ENCODE measurements at places on chromosomes 3 and 15.

- no peak for DNase-seq
Observed at GRCh38 chr15:81888748-81889484, 156.9 kb downstream of the MEX3B start.

DNA sequence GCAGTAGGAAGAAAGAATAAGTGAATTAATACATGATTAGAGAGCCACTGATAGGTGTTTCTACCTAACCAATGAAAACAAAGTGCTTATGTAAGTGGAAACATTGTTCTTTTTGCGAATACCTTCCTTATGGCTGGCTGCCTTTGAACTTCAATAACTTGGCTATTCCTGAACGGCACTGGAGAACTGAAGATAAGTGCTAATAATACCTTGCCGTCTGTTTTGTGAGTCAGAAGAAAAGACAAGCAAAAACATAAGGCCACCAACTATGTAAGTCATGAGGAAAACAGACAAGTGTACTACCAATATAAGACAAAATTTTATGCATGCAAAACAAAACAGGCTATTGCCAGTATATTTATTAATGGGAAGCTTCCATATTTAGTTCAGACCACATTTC, 160.6 kb downstream of the SUCLG2 start:
- DNase-seq, result no peak

- no peak for DNase-seq
Observed at GRCh38 chr3:63015614-63016309, 140.5 kb upstream of the CADPS start.

DNA sequence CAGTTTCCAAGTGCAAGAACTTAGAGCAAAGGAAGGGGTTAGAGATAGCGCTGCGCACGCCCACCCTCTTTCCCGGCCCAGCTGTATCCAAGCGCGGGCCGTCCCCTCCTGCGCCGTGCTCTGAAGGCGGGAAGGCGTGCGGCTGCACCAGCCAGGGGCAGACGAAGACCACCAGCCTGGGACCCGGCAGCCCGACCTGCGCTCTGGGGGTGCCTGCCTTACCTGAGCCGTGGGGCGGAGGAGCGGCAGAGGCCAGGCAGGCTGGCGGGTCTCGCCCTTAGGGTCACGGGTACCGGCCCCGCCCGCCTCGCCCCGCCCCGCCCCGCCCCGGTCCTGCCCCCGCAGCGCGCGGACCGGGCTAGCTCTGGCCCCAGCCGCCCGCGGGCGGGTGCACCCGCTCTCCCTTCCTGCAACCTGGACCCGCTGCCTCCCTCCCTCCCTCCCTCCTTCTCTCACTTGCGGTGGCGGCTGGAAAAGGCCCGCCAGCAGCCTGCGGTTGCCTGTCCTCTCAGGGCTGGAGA, at the start of gene WDR72:
WDR72 (minus strand) TSS at position 253 of the 521 bp plus-strand sequence. CDS start 26,514 bp downstream, outside the sequence.
- no peak for DNase-seq

DNA sequence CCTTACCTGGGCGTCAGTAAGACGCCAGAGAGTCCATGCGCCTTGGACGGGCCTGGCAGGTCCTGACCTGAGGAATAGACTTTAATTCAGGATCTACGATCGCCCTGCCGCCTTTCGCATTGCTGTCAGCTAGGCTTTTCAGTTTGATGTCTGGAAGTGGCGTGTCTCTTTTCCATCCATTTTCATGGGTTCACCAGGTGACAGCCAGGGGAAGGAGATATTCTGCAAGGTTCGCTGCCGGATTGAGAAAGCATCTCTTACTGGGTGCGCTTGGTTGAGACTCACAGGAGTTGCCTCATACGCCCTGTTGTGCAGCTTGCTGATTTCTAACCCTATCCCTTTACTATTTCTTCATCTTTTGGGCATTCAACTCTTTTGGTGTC, 7.4 kb downstream of the EPHA3 start:
- DNase-seq, result no peak

GRCh38 chr3:121988146-121988545, 33.9 kb downstream of the ILDR1 start:
- no peak for DNase-seq

DNA sequence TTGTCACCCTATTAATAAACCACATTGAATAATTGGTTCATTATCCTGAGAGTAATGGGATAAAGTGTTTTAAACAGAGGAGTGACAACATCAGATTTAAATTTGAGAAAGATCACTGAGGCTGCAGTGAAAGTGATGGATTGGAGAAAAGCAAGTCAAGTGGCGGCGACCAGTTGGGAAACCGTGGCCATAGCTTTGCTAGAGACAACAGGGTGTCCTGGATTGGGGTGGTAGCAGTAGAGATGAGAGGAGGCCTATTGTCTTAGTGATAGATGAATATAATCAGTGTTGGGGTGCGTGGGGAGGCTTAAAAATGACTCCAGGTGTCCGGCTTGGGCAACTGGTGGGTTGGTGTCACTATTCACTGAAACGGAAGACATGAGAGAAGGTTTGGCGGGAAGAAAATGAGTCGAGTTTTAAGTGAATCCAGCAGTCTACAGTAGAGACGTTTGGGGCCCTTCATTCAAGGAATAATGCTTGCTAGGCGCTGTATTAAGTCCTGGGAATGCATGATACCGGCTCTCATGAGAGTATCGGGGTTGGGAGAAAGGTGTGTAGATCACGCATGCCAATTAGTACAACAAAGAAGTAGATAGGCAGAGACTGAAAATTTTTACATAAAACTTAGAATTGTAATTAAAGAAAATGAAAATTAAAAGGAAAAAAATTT, 819 bp downstream of the NEK4 start:
- no peak for DNase-seq

- no peak for DNase-seq
Observed at GRCh38 chr3:142944342-142944741, 19.1 kb downstream of the PAQR9 start.

- DNase-seq, result no peak
Observed at GRCh38 chr3:177196008-177196455, 1.2 kb downstream of the TBL1XR1 start.

DNA sequence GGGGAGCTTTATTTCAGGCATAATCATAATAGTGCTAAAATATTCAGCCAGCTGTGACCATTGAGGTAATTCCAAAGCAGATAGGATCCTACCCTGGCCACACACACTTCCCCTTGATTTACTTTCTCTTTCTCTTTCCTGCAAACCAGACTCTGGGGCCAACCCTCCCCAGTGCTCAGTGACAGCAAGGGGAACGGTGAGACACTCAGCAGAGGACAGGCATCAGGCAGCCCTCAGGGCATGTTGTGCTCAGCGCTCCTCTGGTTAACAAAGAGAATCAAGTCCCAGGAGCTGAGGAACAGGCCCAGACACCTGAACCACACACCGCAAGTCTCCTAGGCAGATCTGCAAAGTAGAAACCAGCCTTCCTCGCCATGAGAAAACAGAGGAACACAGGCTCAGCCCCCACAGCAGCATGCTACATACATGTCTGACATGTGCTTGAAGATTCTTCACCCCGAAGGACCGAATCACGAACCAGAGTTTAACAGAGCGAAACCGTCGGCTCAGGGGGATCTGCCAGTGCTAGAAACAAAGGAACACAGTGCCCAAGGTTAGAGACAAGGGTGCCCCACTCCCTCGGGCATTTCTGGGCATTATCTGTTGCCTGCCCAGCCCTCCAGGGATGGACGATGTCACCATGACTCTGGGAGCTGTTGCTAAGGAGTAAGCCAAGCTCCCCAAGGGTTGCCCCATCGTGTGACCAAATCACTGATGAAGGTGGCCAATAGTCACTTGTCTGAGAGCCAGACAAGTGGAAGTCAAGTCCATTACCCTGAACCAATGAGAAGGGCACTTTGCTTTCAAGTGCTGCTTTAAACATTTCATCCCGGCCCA, 17.5 kb downstream of the HDC start:
- DNase-seq, result no peak

DNA sequence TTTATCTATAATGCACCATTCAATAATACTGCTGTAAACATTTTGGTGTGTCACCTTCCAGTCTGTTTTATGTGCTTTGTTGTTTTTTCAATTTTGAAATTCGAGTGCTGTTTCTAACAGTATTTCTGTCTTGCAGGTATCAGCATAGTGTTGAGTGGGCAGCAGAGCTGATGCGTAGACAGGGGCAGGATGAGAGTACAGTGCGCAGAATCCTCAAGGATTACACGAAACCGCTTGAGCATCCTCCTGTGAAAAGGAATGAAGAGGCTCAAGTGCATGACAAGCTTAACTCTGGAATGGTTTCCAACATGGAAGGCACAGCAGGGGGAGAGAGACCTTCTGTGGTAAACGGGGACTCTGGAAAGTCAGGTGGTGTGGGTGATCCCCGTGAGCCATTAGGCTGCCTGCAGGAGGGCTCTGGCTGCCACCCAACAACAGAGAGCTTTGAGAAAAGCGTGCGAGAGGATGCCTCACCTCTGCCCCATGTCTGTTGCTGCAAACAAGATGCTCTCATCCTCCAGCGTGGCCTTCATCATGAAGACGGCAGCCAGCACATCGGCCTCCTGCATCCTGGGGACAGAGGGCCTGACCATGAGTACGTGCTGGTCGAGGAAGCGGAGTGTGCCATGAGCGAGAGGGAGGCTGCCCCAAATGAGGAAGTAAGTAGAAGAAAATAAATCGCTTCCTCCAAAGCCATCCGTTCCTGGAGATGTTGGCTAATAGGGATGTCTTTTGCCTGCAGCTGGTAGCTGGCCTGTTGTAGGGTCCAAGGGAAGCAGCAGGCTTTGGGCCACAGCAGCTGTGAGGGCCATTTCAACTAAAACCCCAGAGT, 19.1 kb downstream of the TSEN2 start:
- DNase-seq, result no peak

DNA sequence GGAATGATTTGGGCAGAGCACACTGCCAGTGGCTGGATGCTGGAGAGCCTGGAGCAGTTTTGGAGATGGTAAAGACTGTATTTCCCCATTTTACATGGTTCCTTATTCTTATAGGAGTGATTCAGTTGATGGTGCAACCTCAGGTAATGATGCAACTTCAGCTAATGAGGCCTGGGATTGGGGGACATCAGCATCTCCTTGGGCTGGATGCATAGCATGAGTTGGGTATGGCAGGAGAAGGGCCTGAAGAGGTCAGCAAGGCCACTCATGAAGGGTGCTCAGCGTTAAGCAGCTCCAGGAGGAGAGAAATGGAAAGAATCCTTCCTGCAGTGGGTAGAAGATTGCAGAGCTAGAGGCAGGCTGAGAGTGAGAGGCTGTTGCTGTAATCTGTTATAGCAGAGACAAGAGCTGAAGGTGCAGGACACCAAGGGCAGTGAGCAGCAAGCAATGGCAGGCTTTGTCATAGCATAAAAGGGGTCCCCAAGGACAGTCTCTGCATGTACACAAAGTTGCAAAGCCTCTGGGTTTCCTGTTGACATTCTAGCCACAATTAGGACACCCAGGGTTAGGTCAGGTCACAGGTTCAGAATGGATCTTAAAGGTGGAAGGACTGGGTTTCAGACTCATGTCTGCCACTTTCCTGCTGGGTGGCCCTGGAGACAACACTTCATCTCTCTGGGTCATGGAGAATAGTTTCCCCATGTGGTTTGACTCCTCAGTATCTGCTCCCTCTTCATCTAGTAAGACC, 29.5 kb upstream of the SNRK start:
- DNase-seq, result no peak

GRCh38 chr15:82178061-82178460, 84.5 kb downstream of the EFL1 start:
- DNase-seq, result no peak

- DNase-seq, result no peak
Observed at GRCh38 chr15:43808960-43809678, 8.7 kb downstream of the HYPK start.

- no peak for DNase-seq
Observed at GRCh38 chr3:62242831-62243509, 130.4 kb downstream of the FEZF2 start.

- no peak for DNase-seq
Observed at GRCh38 chr3:141152130-141152529, 79.5 kb upstream of the PXYLP1 start.

DNA sequence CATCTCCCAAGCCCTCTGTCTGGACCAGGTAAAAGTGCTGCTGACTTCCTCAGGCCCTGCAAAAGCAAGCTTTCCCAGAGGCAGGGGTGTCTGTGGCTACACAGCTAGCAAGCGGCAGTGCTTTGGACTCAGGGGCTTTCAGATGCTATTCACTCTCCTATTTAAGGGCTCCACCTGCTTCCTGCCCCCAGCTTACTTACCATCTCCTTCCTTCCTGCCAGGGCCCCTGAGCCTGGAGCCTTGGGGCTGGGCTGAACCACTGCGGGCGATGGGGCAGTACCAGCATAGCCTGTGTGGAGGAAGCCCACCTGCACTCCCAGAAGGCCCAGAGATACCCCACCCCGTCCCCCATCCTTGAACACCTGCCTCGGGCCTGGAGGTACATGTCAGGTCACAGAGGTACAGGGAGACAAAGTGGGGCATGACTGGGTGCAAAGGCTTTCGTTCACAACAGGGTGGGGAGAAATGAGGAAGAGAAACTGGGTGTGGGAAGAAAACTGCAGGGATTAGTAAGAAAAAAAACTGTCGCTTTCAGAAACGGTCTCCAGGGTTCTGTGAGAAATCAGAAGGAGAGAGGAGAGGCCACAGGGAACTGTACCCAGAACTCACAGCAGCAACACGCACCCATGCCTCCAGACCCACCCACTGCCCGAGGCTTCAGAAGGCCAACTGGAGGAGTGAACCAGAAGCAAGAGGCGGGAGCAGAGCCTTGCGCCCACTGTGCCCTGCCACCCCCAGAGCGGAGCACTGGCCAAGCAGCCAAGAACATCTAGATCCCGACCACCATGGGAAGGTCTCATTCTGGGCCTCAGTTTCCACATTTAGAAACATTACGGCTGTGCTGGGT, 49.5 kb downstream of the CCDC12 start:
- DNase-seq, result no peak

GRCh38 chr15:45891766-45892165, 256.9 kb downstream of the SQOR start:
- DNase-seq, result no peak

DNA sequence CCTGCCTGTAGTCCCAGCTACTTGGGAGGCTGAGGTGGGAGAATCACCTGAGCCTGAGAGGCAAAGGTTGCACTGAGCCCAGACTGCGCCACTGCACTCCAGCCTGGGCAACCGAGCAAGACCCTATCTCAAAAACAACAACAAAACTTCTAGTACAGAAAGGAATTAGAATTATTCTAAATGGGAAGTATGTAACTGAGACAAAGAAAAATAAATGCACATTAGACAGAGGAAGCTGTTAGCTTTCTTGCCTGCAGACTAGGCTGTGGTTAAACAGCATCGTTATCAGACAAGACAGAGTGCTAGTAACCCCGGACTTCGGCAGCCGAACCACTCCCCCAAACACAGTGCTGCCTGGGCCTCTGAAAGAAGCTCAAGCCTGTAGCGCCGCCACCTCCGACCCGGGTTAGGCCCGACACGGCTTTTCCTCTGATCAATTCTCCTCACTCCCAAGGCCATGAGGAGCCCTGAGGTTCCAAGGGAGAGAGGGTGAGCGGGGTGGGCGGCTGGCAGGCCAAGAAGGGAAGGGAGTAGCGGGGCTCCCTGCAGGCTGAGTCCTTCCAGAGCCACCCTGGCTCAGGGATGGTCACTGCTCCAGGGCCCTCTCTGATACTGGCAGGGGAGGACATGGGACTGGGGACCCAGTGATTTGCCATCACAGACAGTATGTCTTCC, 44.8 kb upstream of the MUC4 start:
- no peak for DNase-seq
